Kidney glomerular epithelial cell (primary cell): ENCODE measurements at places on chromosomes 3 and 15.
A peak's percentile ranks its signal among the peaks of the same experiment; 100 is the strongest.

DNA sequence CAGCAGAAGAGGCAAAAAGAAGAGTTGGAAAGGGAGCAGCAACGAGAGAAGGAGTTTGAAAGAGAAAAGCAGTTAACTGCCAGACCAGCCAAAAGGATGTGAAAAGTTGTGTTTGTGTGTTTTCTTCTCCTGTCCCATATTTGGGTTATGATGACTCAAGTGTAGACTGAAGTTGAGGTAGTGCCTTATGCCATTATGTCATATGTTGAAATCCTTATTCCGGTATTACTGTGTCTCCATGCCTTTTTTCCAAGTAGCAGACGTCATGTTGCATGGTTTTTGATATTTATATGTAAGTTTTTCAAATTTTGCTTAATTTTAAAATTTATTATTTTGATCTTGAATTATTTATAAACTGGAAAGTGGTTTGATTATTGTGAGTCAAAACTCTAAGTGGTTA, 19.2 kb downstream of the BLOC1S6 start:
- no peak for DNase-seq

- DNase-seq, result no peak
These were observed 171.2 kb downstream of the ADAMTS17 start for GRCh38 chr15:100170291-100171210.

DNA sequence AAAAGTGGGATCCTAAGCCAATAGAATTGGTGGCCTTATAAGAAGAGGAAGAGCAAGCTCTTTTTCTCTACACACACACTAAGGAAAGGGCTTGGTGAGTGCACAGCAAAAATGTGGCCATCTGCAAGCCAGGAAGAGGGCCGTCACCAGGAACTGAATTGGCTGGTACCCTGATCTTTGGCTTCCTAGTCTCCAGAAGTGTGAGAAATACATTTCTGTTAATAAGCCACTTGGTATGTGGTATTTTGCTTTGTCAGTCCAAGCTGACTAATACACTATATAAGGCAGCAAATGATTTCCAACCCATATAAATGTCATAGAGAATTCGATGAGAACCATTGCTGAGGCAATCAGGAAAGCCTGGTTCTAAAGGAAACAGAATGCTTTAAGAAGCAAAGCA, 816.3 kb upstream of the SEMA6D start:
- DNase-seq, result no peak

- no peak for DNase-seq
These were observed 562.6 kb downstream of the EDEM1 start for GRCh38 chr3:5750091-5750490.

- no peak for DNase-seq
These were observed 102.6 kb downstream of the STAC start for GRCh38 chr3:36482880-36483279.

- DNase-seq, result peak; percentile 13
These were observed 141.0 kb downstream of the CHDH start for GRCh38 chr3:53705024-53705745.

- peak; percentile 74 for DNase-seq
These were observed 98.1 kb downstream of the TMCC1 start for GRCh38 chr3:129795186-129796010.

GRCh38 chr3:15820911-15821310, 23.1 kb upstream of the ANKRD28 start:
- no peak for DNase-seq

GRCh38 chr3:12483410-12483809, 870 bp upstream of the TSEN2 start:
- peak; percentile 20 for DNase-seq

GRCh38 chr3:8305371-8305770, 196.3 kb upstream of the LMCD1 start:
- no peak for DNase-seq

DNA sequence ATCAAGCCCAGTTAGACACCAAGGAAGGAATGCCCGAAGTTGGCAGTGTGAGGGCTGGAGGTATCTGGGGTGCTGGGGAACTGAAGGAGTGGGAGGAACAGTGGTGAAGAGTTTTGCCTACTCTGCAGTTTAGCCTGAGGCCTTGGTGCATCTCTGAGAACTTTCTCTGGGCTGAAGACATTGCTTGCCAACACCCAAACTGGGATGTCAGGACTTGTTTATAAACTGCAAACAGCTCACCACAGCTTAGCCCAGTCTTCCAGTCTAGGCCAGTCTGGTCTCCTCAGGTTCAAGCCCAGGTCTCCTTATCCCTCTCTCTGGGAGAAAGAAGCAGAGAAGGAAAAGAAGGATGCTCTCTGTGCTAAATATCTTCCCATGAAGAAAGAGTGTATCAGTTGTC, 68.0 kb upstream of the BOC start:
- no peak for DNase-seq

- DNase-seq, result no peak
These were observed 121.1 kb downstream of the CBLB start for GRCh38 chr3:105747696-105748095.

- no peak for DNase-seq
These were observed 25.8 kb upstream of the GATA2 start for GRCh38 chr3:128518587-128519490.

DNA sequence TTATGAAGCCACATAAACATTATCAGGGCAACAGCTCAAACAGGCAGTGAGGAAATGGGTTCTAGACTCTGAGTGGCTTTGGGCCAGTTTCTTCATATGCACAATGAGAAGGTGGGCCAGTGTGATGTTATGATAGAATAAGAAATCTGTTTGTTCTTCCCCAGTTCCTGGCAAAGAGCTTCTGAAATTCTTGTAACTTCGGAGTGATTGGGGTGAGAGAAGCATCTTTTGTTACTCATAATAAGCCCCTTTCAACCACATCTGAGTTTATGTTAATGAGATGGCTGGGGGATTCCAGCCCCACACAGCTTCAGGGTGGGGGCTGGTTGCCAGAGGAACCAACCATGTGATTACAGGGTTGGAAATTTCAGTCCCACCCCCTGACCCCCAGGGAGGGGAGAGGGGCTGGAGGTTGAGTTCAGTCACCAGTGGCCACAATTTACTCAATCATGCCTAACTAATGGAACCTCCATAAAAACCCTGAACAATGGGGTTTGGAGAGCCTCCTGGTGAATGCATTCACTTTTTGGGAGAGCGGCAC, 57.0 kb upstream of the FRMD4B start:
- no peak for DNase-seq

GRCh38 chr3:119579366-119580066, at the start of gene ADPRH:
Gene ADPRH, plus strand, starts transcription at chr3:119579492. Its CDS starts 2,678 bp downstream, at chr3:119582170.
- DNase-seq, result peak; percentile 74

DNA sequence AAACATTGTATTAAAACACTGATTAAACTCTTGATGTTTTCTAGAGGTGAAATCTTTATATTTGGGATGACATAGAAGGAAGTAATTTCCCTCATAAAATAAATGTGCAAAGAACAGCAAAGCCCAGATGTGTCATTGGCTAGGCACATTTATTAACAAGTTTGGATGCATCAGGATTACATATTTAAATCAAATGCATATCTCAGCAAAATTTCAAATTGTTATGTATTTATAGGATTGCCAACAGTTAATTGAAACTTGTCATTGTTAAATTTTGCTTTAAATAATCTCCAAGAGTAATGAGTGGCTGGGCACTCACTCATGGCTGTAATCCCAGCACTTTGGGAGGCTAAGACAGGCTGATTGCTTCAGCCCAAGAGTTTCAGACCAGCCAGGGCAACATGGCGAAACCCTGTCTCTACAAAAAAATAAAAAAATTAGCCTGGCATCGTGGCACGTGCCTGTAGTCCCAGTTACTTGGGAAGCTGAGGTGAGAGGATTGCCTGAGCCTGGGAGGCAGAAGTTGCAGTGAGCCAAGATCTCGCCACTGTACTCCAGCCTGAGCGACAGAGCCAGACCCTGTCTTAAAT, 28.2 kb downstream of the ARIH1 start:
- no peak for DNase-seq

- no peak for DNase-seq
These were observed 79.3 kb upstream of the LMOD3 start for GRCh38 chr3:69201658-69202057.

GRCh38 chr3:54793171-54793570, 134.7 kb downstream of the LRTM1 start:
- no peak for DNase-seq

DNA sequence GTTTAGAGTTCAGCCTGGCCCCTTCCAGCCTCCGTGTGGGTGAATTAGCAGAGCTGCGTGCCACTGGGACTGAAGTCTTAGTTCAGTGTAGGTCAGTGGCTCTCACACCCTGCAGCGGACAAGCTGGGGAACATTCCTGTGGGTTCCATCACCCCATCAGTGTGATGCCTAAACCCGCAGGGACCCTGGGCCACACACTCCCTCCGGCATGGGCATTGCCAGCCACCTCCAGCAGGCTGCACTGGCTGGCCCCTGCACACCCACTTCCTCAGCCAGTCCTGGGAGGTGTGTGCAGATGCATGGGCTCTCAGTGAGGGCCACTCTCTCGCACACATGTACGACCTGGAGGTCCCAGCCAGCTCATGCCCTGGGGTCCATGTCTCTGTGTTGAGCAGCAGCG, 32.1 kb upstream of the TOPBP1 start:
- DNase-seq, result no peak

DNA sequence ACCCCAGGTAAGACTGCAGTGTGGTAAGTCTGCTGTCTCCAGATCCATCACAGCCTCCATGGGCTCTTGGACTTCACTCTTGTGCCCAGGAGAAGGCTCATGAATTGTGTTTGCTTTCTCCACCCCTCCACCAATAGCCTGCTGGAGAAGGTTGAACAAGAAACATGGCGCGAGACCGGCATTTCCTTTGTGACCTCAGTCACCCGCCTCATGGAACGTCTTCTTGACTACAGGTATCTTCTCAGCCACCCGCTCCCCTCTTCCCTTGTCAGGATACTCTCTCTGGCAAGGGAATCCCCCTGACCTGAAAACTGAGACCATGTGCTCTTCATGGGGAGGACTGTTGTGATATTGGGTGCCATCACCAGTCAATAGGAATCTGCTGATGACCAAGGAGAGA, 52.1 kb upstream of the MANF start:
- DNase-seq, result no peak

DNA sequence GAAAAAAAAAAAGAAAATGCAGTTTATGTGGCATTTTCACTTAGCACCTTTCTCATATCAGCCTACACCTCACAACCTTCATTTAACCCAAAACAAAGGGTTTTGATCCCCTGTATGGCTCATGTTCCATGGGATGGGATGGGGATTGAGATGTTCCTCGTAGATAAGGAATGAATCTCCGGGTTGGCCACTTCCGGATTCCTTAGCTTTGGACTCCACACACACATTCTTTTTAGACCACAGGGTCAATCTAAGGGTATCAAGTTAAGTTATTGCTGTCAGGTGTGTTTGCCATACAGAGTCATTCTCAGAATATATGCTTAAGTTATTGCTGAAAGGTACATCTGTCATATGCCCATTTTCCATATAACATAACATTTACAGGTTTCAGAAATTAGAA, 301.4 kb upstream of the TGFBR2 start:
- DNase-seq, result no peak

- no peak for DNase-seq
These were observed 640.8 kb downstream of the TUSC7 start for GRCh38 chr3:117350371-117350770.

DNA sequence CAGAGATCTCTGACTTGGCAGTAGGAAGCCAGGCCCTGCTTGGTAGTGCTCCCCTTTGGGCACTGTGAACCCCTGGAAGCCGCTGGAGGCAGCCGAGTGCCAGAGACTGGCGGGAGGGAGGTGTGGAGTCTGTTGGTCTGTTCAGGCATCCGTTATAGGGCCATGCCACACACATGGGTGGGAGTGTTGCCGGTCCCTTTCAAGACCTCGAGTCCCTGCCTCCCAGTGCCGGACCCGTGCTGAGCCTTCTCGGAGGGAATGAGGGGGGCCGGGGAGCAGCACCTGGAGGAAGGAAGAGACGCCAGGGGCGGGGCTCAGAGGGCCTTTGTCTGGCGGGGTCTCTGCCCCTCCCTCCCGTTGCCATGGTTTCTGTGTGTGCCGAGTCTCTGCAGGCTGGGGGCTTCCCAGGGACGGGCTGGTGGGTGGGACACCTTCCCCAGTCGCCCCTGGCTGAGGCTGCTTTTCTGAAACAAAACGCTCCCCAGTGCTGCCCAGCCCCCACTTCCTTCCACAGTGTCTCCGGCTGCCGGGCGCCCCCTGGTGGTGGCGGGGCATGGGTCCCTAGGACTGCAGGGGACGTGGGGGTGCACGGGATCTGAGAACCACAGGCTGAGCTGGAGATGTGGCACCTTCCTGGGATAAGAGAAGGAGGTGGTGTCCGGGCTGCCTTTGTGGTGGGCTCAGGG, 10.0 kb downstream of the GNAI2 start:
- peak; percentile 65 for DNase-seq

DNA sequence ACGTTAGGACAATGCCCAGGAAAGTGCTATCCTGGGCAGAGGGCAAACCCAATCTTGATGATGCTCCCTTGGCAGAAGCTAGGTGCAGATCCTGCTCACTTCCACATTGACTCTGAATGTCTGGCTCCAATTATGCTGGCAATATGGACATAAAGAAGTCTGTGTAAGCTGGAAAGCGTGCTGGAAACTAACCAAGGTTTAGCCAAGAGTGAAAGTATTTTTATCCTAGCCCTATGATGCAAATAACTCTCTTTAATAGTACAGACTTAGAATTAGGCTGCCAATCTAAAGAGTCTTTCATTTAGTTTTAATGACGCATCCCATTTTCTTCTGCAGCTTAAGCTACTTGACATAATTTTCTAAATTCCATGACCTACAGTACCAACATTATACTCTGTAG, 571.8 kb downstream of the TUSC7 start:
- no peak for DNase-seq

DNA sequence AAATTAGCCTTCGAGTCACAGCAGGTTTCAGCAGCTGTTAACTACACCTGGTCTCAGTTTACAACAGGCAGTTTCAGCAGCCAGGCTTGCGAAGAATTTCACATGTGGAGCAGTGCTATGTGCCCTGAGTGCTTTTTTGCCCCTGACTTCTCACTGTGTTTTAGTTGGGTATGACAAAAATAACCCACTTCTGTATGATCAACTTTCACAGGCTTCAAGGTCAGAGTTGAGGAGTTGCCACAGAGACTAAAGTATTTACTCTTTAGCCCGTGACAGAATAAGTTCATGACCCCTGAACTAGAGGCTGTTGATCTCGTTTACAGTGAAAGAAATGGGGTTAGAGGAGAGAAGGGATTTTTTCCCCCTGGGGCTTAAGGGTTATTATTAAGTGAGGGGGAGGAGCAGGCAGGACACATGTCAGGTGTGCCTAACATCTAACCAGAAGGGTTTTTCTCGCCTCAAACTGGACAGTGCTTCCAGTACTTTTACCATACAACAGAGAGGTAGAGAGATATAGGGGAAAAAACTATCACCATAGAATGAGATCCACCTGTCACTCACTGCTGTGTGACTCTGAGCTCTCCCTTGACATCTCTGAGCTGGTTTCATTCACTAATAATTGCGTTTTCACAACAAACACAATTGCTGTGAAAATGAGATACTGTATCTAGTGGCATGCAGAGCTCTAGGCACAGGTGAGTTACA, 14.0 kb upstream of the TOPBP1 start:
- no peak for DNase-seq

GRCh38 chr15:68819495-68820294, 1.0 kb downstream of the ANP32A start:
- DNase-seq, result peak; percentile 36

DNA sequence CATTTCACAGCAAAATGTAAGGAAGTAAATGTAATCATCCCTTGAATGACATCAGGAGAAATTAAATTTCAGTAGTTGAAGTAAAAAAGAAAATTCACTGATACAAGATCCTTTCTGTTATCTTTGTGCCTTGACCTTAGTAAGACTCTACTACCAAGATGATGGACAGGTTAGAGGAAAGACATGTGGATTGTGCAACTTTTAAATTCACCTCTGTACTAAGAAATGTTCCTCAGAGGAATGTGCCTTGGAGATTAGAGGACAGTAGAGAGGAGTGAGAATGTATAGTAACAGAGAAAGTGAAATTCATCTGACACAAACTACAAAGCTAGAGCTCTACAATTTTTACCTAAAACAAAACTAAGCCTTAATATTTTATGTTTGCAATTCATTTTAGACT, 375.3 kb downstream of the PLOD2 start:
- no peak for DNase-seq
